ENCODE measurements at places on chromosomes 12 and 14. TPM values are rescaled to one million over a fixed set of nuclear protein-coding genes. Genes with fewer than 3 reads are reported as not detected.

FZD10 gene
- not detected for total RNA-seq

CMTM5 gene
- 0.49 TPM for total RNA-seq

AQP5 gene
- 2.4 TPM for total RNA-seq

FOXJ2 gene
- 13.8 TPM for total RNA-seq

OR4E2 gene
- total RNA-seq: not detected

HHIPL1 gene
- 5.1 TPM for total RNA-seq

KRT74 gene
- not detected for total RNA-seq

RHEBL1 gene
- 0.25 TPM for total RNA-seq

FOXG1 gene
- not detected for total RNA-seq

PRB2 gene
- not detected for total RNA-seq

PLEKHD1 gene
- total RNA-seq: not detected

POLE2 gene
- 36.2 TPM for total RNA-seq

TNS2 gene
- total RNA-seq: 60.5 TPM

WIF1 gene
- under 0.01 TPM for total RNA-seq
